ENCODE measurements at places on chromosomes 7 and 10. TPM values are rescaled to one million over a fixed set of nuclear protein-coding genes. Genes with fewer than 3 reads are reported as not detected.

DNA sequence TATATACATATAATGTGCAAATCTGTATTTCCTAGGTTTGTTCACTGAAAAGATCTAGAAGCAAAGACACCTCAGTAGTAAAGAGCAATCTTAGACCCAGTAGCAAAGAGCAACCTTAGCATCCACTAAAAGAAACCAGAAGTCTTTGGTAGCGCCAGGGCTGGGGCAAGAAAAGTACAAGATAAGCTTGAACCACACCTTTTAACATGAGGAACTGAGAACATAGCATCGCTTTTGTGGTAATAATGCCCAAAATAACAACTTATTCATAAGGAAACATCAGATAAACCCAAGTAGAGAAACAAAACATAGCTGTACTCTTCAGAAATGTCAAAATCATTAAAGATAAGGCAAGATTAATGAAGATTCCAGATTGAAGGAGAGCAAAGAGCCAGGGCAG lies 173.4 kb downstream of the IMMP2L start:
- no peak overlapping the region for H3K27ac ChIP-seq
- DNase-seq, result no peak
- H3K27me3 ChIP-seq, result no peaks in the 10 kb centered on the region
- no peaks in the 10 kb centered on the region for H3K36me3 ChIP-seq
- no peak overlapping the region for H3K4me3 ChIP-seq

DNA sequence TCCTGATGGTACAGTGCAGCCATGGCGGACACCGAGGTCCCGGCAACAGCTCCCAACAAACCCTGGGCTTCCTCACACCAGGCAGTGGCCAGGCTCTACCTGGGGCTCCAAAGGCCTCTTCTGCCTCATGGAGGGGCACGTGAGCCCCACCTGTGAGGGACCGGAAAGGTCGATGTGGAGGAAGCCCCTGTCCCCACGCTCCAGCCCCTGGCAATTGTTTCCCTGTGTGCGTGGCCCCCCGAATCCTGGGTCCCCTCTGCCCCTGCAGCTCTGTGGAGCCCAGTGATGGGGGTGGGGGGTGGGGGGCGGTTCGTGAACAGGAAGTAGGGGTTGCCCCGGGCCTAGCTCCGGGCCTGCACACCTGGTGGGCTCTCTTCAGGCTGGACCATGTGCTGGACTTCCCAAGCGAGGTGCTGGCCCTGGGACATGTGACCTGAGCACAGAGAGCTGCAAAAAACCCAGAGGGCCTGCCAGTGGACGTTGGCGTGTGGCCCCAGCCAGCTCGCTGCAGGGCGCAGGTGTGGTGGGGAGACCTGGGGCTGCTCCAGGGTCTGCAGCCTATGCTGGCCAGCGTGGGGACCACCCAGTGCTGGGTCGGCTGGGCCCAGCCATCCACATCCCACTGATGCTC lies 72.6 kb downstream of the INPP5A start:
- no peaks in the 10 kb centered on the region for H3K4me1 ChIP-seq
- no peak for DNase-seq
- no peaks in the 10 kb centered on the region for H3K27me3 ChIP-seq
- H3K4me3 ChIP-seq, result no peak overlapping the region
- no peak overlapping the region for H3K27ac ChIP-seq

DNA sequence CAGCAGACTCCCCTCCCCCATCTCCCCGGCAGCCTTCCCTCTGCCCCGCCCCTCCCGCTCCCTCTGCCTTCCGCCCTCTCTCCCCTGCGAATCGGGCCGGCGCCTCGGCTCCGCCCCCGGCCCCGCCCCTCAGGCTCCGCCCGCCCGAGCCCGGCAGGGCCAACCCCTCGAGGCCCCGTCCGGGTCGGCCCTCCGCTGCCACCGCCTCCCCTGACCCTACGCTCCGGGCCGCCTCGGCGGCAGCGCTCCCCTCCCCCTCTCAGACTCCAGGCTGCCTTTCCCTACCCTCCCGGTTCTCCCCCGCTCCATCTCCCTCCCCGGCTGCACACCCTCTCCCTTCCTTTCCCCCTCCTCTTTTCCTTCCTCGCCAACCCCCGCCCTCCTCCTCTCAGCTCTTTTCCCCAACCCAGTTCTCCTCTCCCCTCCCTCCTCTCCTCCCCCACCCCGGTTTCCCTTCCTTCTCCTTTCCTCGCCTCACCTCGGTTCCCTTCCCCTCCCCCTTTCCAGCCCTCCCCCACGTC lies 1.6 kb downstream of the ZNF467 start:
- no peaks in the 10 kb centered on the region for H3K4me1 ChIP-seq
- DNase-seq, result peak; percentile 72
- H3K27ac ChIP-seq, result no peak overlapping the region
- H3K27me3 ChIP-seq, result peaks cover 20% of the 10 kb centered on the region
- no peaks in the 10 kb centered on the region for H3K36me3 ChIP-seq
- H3K4me3 ChIP-seq, result peak overlapping the region; percentile 71

ATRNL1 gene
- not detected for total RNA-seq

DNA sequence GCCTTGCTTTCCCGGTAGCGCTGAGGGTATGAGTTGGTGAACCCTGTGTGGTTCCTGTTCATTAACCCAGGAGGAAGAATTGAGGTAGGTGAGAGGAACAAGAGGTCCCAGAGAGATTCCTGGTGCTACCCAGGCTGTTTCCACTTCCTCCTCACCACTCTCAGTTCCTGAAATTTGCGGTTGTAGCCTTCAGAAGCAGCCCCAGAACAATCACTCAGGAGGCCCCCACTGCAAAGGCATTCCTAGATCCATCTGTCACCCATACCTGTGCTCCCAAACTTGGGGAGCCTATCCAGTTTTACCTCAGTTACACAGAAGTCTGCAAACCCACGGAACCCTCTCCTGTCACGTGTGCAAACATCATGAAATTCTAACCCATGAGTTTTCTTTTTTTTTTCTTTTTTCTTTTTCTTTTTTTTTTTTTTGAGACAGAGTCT lies 9.0 kb upstream of the PIP4K2A start:
- no peak for DNase-seq
- H3K27me3 ChIP-seq, result no peaks in the 10 kb centered on the region
- H3K4me3 ChIP-seq, result no peak overlapping the region
- no peak overlapping the region for H3K27ac ChIP-seq
- no peaks in the 10 kb centered on the region for H3K36me3 ChIP-seq

DNA sequence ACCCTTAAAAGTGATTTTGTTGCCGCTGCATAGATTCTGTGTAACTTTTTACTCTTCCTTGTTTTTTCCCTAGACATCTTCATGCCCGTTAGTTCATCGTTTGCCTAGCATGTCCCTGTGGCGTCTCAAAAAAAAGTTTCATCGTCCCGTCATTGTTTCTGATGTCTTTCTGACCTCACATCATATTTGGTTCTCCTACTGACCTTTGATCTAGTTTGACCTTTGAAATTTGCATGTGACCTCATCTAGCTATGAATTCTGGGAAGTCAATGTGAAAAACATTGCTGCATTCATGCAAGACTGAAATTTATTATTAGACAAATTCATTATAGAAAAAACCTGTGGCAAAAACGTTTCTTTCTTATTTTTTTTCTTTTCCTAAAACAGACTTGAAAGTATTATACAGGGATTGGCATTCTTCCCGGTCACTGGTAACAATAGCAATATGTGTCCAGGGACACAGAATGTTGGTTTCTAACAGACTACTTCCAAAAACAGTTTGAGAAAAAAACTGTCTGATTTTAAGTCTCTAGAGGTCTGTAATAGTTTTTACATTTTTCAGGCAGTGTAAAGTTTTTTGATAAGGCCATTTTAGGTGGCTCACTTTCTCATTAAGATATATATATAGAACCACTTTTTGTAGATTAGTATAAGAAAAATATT lies 280.9 kb downstream of the USP6NL start:
- H3K4me1 ChIP-seq, result no peaks in the 10 kb centered on the region
- H3K4me3 ChIP-seq, result no peak overlapping the region
- no peak overlapping the region for H3K27ac ChIP-seq
- no peaks in the 10 kb centered on the region for H3K36me3 ChIP-seq

DNA sequence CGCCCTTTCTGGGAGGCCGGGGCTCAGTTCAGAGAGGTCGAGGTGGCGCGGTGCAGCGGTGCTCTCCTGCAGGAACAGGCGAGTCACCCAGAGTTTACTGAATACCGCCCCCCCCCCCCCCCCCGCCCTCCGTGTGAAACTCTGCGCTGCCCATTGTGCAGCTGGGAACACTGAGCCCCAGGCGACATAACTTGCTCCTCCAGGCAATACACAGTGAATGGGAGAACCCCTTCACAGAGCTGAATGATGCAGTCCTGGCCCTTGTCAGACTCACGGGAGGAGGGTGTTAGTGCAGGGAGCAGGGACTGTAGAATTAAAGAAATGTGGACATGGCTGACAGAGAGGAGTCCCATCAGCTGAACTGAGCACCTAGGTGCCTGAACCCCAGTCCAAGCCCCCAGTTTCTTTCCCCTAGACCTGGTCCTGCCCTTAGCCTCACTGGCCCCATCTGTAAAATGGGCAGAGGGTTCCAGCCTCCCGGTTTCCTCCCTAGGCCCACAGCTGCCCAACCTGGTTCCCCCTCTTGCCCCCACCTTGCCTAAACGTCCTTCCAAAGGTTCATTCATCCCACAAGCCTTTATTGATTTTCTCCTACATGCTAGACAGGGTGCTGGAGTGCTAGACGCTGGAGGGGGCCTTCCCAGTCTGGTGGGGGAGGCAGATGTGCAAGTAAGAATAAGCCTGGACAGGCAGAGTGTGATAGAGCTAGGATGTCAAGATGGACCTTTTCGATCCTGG lies 869 bp upstream of the LOXL4 start:
- peak overlapping the region; percentile 53 for H3K4me3 ChIP-seq
- peak overlapping the region; percentile 68 for H3K27ac ChIP-seq
- peaks cover 55% of the 10 kb centered on the region for H3K4me1 ChIP-seq
- no peaks in the 10 kb centered on the region for H3K36me3 ChIP-seq

TUBAL3 gene
- 0.52 TPM for total RNA-seq

DNA sequence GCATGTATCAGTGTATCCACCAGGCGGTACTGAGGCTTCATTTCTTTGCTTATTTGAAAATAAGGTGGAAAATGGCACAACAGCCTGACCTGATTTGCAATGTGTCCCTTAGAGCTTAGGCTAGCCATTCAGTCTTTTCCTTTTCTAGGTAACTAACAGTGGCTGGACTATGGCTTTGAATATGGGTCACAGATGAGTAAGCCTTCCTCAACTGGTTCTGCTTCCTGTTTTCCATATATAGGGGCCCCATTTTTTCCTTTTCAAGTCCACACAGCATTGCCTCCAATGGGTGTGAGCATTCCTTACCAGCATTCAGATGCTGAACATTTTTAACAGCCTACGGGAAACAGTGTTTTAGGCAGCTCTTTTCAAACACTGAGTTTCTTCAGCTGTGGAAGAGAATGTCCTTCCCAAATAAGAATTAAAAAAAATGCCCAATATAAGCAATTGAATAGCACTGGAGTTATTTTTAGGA lies 3.9 kb upstream of the ITGB1 start:
- H3K27me3 ChIP-seq, result no peaks in the 10 kb centered on the region
- peaks cover 38% of the 10 kb centered on the region for H3K4me1 ChIP-seq
- no peaks in the 10 kb centered on the region for H3K36me3 ChIP-seq
- peak overlapping the region; percentile 61 for H3K27ac ChIP-seq
- peak; percentile 67 for DNase-seq
- 0 out of 2 replicates have a peak overlapping the region, but pooled peaks have one; percentile 14 for H3K4me3 ChIP-seq

CPN1 gene
- not detected for total RNA-seq

ZNF212 gene
- 16.9 TPM for total RNA-seq

PRSS1 gene
- total RNA-seq, result 0.94 TPM

HYAL4 gene
- not detected for total RNA-seq

SPDYE9 gene
- total RNA-seq, result not detected

MYPN gene
- 4.1 TPM for total RNA-seq

Data from PC-9 (cell line).